Heart left ventricle (tissue), 16 donors: ENCODE measurements at places on chromosomes 3 and 15. TPM values are rescaled to one million over a fixed set of nuclear protein-coding genes. Genes with fewer than 3 reads are reported as not detected.

CELF6 gene
- 1.1 TPM for total RNA-seq

- DNase-seq, result no peak
These were observed 32.5 kb upstream of the MINAR1 start for GRCh38 chr15:79399606-79400005.

DNA sequence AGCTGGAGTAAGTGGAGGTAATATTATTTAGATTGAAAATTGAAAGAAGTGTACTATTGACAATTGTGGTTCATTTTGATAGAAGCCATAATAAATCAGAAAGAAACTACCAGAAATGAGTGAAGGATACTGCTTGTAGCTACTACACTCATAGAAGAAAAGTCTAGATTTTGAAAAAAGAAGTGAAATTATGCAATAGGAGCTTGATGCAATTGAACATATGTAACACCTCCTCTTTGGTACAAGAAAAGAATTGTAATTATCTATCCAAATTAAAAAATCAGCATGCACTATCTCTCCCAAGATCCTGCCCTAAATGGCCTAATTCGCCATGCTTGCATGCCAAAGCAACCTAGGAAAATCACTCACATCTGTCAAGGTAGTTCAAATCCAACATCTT is 51.1 kb upstream of the CD200R1L start:
- no peak for DNase-seq

- DNase-seq, result no peak
These were observed 77.2 kb upstream of the TPRG1 start for GRCh38 chr3:189094539-189094938.

RAB6B gene
- total RNA-seq, result 16.4 TPM

FBXL22 gene
- total RNA-seq, result 23.4 TPM

- no peak for DNase-seq
These were observed 26.2 kb downstream of the RARB start for GRCh38 chr3:25454005-25454927.

DNA sequence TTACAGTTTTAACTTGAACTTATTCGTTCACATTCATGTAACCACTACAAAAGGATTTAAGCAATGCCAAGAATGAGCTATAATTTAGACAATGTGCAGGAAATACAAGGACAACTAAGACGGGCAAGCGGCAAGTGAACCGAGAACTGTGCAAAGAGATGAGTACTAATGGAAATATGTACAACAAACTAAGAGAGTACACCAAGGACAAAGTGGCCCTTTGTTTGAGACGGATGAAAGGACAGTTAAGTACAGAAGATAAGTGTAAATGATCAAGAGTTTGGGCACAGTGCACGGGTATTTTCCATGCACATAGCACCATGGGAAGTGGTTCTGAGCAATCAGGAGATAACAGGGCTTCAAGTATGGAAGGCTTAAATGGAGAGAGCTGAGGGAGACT is 281.7 kb downstream of the ROBO2 start:
- no peak for DNase-seq

- no peak for DNase-seq
These were observed 74.0 kb upstream of the MANF start for GRCh38 chr3:51311055-51311454.

KNG1 gene
- total RNA-seq, result 0.17 TPM

GRCh38 chr3:37855363-37855970 is 6.2 kb upstream of the CTDSPL start:
- DNase-seq, result peak; percentile 86

DNA sequence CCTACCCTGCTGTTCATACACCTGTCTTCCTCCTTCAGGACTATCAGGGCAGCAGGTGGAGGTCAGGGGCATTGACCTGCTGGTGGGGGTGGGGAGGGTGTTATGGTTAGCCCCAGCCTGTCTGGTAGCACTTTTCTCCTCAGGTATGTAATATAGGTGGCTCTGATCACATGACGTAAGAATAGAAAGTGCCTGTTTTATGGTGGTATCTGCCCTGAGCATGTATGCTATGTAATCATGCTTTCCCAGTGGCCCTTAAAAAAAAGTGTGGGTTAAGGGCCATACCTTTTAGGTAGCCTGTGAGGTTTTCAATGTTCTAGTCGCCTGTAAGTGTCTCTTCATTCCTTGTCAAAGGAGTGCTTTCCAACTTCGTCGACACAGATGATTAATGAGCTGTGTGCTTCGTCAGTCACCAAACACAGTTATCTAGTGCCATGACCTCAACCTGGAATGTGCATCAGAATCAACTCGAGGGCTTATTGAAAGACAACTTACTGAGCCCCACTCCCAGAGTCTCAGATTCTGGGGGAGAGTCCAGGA is 86.3 kb downstream of the KLHL25 start:
- DNase-seq, result no peak

DNA sequence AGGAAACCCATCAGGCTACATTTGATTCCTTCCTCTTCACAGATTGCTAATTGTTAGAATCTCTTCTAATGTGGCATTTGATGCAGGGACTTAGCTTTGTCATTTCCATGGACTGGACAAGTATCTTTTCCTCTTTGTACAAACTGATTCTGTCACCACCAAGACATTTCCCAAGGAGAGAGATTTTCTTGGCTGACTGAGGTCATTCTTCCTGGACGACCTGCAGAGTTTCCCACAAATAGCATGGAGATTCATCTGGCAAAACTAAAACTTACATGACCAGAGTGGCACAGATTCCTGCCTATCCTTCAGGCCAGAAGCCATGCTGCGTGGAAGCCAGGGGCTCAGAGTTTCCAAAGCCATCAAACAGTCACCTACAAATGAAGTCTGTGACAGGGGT is 269.2 kb upstream of the LRTM1 start:
- DNase-seq, result no peak

UBXN7 gene
- 10.3 TPM for total RNA-seq

GOLGA8G gene
- total RNA-seq, result not detected

TMEM108 gene
- 2.7 TPM for total RNA-seq

SLC7A14 gene
- total RNA-seq, result 0.02 TPM

ELL3 gene
- total RNA-seq, result 0.88 TPM
